Esophagus muscularis mucosa (tissue), 4 donors: ENCODE measurements at places on chromosomes 5 and 9. TPM values are rescaled to one million over a fixed set of nuclear protein-coding genes. Genes with fewer than 3 reads are reported as not detected.

DNA sequence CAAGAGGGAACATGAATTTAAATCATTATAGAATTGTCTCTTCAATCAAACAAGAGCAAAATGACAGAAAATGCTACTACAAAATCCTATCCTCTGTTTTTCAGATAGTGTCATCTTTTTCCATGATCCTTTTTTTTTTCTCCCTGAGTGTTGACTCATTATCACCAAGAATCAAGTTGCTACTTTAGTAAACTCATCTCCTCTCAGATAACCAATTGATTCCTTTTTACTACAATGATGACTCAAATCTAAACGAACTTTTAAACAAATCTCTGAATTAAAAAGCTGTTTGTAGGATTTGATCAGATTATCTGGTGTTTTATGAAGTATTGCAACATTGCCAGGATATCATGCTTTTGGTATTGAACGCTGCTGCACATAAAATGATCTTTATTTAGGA, 23.9 kb upstream of the IL7R start:
- no peaks in the 10 kb centered on the region for H3K27me3 ChIP-seq
- H3K27ac ChIP-seq: no peak overlapping the region
- no peak for DNase-seq
- H3K4me3 ChIP-seq: no peak overlapping the region
- no peaks in the 10 kb centered on the region for H3K4me1 ChIP-seq
- H3K36me3 ChIP-seq: no peaks in the 10 kb centered on the region

DNA sequence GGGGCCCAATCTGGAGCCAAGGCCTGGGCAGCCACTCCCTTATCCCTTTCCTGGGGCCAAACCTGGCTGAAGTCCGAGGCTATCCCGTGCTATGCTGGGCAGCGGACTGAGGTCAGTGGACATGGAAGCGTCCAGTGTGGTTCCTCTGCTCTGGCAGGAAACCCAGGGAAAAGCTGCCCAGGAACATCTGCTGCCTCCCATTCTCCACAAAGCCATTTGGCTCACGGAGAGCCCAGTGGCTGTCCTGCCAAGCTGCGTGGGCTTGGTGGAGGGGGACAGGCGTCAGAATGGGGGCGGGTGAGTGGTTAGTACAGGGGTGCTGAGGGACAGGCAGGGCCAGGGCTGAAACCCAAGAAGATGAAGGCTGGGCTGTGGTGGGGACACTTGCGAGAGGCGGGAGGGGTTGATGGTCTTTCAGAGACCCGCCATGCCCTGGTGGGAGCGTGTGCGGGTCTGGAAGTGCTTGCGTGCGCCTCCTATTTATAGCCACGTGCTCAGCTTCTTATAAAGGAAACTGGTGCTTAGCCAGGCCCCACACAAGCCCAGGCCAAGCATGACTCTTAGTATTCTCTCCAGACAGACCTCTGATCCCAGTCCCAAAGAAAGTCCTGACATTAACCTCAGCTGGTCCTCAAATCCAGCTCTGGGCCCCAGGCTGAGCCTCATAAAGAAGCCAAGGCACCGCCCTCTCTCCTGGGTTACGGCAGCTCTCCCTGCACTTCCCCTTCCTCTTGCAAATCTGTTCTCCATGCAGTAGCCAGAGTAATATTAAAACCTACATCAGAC, 9.4 kb upstream of the SLC6A7 start:
- H3K27me3 ChIP-seq: no peaks in the 10 kb centered on the region
- no peak for DNase-seq
- peaks cover 19% of the 10 kb centered on the region for H3K4me1 ChIP-seq
- no peaks in the 10 kb centered on the region for H3K36me3 ChIP-seq
- peak overlapping the region; percentile 65 for H3K27ac ChIP-seq
- no peak overlapping the region for H3K4me3 ChIP-seq

PCDHB13 gene
- total RNA-seq: 5.4 TPM

MELK gene
- 0.17 TPM for total RNA-seq

GRCh38 chr5:111043712-111044506, 27.6 kb upstream of the TSLP start:
- H3K27me3 ChIP-seq: no peaks in the 10 kb centered on the region
- H3K4me1 ChIP-seq: no peaks in the 10 kb centered on the region
- H3K36me3 ChIP-seq: no peaks in the 10 kb centered on the region
- H3K4me3 ChIP-seq: no peak overlapping the region

OR1J2 gene
- not detected for total RNA-seq

DNA sequence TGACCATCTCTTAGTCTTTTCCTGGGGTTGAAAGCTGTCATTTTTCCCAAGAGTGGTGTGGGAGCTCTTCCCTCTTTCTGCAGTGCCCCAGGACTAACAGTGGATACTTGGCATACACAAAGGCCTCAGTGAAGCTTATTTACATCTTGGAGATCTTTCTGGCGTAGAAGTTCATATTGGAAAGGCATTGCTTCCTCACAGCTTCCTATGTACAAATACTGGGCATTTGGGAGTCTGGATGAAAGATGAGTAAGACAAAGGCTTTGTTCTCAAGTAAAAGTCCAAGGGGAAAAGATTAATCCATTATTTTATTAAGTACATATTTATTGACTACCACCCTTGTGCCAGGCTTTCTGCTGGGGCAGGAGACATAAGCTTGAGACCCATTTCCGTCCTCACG, 22.0 kb downstream of the MAP3K1 start:
- H3K27ac ChIP-seq: peak overlapping the region; percentile 2
- no peak overlapping the region for H3K4me3 ChIP-seq
- H3K36me3 ChIP-seq: no peaks in the 10 kb centered on the region
- DNase-seq: no peak

GRCh38 chr5:151632524-151632923, 41.4 kb upstream of the FAT2 start:
- no peaks in the 10 kb centered on the region for H3K27me3 ChIP-seq
- H3K36me3 ChIP-seq: no peaks in the 10 kb centered on the region
- no peak for DNase-seq
- H3K4me3 ChIP-seq: no peak overlapping the region

DNA sequence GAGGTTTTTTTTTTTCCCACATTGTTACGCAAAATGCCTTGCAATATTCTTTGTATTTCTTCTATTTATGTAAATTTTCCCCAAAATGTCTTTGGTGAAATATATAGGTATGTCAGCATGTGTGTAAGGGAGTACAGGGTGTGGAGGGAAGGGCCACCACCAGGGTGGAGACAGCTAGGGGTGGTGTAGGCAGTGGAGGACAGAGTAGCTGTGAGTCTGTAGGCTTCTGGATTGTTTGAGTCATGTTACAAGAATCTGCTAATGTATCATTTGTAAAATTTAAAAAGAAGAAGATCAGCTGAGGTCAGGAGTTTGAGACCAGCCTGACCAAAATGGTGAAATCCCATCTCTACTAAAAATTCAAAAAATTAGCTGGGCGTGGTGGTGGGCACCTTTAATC, 175.5 kb downstream of the NXNL2 start:
- H3K36me3 ChIP-seq: no peaks in the 10 kb centered on the region
- no peaks in the 10 kb centered on the region for H3K4me1 ChIP-seq
- H3K27ac ChIP-seq: no peak overlapping the region
- DNase-seq: peak; percentile 53
- no peak overlapping the region for H3K4me3 ChIP-seq

DNA sequence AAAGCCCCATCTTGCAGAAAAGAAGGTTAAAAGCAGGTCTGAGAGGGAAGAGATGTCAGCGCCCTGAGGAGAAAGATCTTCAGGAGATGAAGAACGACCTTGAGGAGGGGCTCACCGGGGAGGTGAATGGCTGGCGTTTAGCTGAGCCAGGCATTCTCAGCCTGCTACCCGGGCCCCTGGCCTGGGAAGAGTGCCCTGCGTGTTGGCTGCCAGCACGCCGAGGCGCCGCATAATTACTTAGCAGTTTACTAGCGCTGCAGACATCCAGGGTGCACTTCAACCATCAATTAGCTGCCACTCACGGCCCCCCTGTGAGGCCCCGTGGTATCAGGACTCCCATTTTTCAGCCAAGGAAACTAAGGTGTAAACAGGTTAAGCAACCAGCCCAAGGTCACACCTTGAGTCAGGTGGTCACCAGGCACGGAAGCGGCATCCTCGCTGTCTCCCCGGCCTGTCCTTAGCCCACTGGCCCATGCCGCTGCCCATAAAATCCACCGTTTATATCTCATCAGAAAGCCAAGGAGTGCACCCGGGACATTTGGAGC, 551.9 kb downstream of the BNC2 start:
- H3K36me3 ChIP-seq: no peaks in the 10 kb centered on the region
- DNase-seq: no peak
- H3K27me3 ChIP-seq: no peaks in the 10 kb centered on the region
- H3K4me1 ChIP-seq: no peaks in the 10 kb centered on the region
- no peak overlapping the region for H3K27ac ChIP-seq
- no peak overlapping the region for H3K4me3 ChIP-seq

DNA sequence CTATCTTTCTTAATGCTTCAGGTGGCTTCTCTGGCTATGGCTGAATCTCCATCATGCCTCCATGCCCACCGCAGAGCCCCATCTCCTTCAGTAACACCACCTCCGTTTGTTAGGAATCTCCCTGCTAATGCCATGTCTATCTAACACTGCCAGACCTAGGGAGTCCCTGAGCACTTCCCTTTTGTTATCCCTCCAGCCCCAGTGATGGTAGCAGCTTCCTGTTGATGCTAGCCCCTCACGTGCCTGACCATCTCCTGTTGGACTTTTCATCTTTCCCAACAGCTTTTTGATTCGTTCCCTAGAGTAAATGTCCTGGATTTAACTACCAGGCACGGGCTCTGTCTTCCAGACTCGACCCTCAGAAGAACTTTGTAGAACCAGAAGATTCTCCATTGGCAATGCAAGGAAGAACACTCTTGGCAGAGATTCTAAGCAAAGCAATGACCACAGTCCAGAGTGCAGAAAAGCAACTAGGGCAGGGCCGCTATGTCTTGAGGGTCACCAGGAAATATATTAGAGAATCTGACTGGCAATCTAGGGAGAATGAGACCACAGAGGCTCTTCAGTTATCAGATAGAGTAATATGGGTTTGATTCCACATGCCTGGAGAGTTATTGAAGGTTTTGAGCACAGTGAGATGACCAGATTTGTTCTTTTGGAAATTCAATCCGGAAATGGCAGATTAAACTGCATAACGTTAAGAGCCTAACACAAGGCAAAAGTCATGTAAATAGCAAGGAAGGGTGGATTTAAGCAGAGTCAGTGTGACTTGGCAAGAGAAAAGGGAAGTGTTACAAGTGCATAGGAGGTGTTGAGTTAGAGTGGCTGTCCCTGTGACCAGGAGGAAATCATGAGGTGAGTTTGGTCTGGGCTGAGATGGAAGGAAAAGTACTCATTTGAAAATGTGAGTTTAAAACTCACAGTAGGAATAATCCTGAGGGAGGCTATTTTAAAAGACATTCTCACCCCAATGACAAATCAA, 555.2 kb downstream of the ACTL7B start:
- H3K4me3 ChIP-seq: no peak overlapping the region
- H3K36me3 ChIP-seq: no peaks in the 10 kb centered on the region
- H3K27ac ChIP-seq: no peak overlapping the region
- peak; percentile 86 for DNase-seq

GRCh38 chr5:24623031-24623430, 21.7 kb downstream of the CDH10 start:
- no peaks in the 10 kb centered on the region for H3K36me3 ChIP-seq
- H3K27me3 ChIP-seq: no peaks in the 10 kb centered on the region
- H3K4me3 ChIP-seq: no peak overlapping the region
- H3K27ac ChIP-seq: no peak overlapping the region
- no peak for DNase-seq

DNA sequence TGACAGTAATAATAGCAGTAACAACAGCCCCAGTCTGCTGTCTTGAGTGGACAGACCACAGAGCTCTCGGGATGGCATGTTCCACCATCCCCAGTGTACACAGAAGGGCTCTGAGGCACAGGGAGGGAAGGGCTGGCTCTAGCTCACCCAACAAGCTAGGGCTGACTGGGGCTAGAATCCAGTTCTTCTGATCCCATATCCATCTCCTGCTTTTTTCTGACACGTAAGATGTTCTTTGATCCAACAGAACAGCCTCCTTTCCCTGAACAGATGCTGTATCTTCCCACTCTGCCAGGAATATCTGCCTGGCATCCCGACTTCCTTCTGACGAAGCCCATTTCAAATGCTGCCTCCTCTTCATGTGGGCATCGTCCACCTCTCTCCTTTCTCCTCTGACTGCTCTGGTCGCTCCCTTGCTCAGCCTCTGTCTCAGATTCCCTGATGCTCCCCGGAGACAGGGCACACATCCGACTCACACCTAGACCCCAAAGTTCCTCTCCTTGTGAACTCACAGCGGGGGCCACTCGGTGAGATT, 43.6 kb upstream of the CLK4 start:
- H3K4me1 ChIP-seq: no peaks in the 10 kb centered on the region
- H3K27ac ChIP-seq: no peak overlapping the region

DNA sequence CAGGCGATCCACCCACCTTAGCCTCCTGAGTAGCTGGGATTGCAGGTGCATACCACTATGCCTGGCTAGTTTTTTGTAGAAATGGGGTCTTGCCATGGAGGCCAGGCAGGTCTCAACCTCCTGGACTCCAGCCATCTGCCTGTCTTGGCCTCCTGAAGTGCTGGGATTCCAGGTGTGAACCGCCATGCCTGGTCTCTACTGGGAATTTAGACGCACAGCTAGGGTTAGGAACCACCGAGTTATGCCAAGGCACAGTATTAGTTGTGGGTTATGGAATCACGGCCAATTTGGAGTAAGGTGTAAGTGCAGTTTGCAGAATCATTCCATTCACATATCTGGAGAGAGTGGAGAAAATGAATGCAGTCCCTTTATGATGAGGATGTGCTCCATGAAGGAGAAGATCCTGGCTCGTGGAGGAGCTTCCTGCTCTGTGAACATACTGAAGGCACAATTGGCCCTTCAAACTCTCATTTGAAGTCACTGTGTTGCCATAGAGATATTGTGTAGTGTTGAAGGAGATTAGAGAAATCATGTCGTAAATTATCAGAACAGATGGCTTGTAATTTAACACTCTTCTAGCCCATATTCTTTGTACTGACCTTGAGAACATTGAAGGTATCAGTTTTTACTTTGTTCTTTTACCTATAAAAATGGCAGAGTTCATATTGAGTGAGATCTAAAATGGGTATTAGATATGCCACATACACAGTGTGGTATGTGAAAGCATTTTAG, 18.8 kb downstream of the TRIO start:
- H3K27ac ChIP-seq: no peak overlapping the region
- H3K4me3 ChIP-seq: no peak overlapping the region
- no peaks in the 10 kb centered on the region for H3K36me3 ChIP-seq
- DNase-seq: no peak
- no peaks in the 10 kb centered on the region for H3K27me3 ChIP-seq

ROPN1L gene
- 0.99 TPM for total RNA-seq

DNA sequence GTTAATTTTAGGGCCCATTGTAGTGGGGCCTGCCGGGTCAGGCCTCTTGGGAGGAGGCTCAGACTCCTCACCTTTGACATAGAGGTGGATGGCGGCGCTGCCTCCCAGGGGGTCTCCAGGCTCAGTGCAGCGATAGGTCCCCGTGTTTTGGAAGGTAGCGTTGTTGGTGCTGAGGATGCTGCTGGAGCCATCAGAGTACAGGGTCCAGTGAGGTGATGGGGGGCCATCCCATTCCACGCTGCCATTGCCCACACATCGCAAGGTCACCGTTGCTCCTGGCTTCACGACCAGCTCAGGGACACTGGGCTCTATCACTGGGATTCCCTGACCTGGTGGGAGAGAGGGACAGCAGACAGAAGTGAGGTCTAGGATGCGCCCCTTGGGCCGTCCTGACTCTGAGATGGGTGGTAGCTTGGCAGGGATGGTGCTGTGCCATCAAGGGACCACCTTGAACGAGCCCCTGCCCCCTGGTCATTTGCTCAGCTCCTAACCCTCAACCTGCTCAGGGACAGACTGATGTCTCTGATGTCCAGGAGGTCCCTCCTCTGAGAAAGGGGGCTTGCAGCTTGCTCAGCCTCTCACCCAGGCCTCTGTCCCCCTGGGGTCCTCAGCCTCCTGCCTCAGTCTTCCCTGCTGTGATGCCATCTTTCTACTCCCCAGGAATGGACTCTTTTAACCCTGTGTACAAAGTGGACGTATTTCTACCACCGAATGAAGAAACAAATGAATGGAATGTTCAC, 5.5 kb downstream of the CSF1R start:
- H3K36me3 ChIP-seq: no peaks in the 10 kb centered on the region
- peak; percentile 50 for DNase-seq
- H3K27me3 ChIP-seq: no peaks in the 10 kb centered on the region
- peaks cover 5% of the 10 kb centered on the region for H3K4me1 ChIP-seq
